Activated naive CD4-positive, alpha-beta T cell treated with anti-CD3 and anti-CD28 coated beads, Interleukin-2, amount 10 ng/mL, durations not matched to agents 5 hours and 36 hours (primary cell): ENCODE measurements at places on chromosomes 3 and 15. TPM values are rescaled to one million over a fixed set of nuclear protein-coding genes. Genes with fewer than 3 reads are reported as not detected.

The FAM98B gene
- 27.7 TPM for total RNA-seq

The GOLGA8Q gene
- total RNA-seq: 1.1 TPM

The ELL3 gene
- 1.7 TPM for total RNA-seq

The CCDC39 gene
- not detected for total RNA-seq

The ZKSCAN7 gene
- total RNA-seq: 1.3 TPM

The PAK2 gene
- 93.8 TPM for total RNA-seq

The MEX3B gene
- total RNA-seq: 0.76 TPM

The MUSTN1 gene
- 2.5 TPM for total RNA-seq

The C3orf22 gene
- total RNA-seq: not detected

The RASA2 gene
- total RNA-seq: 46.9 TPM

The MCTP2 gene
- total RNA-seq: 17.0 TPM

The RTP3 gene
- not detected for total RNA-seq

The SHC4 gene
- total RNA-seq: 0.10 TPM

The CIP2A gene
- total RNA-seq: 40.0 TPM

The P2RY12 gene
- not detected for total RNA-seq

The NR1I2 gene
- 0.17 TPM for total RNA-seq

The RLBP1 gene
- not detected for total RNA-seq

The MRAS gene
- total RNA-seq: not detected

The SMAD6 gene
- total RNA-seq: 1.4 TPM

The KIF15 gene
- total RNA-seq: 46.1 TPM

The CELSR3 gene
- 8.1 TPM for total RNA-seq

The CLDN18 gene
- not detected for total RNA-seq

The CRABP1 gene
- total RNA-seq: not detected

The MELTF gene
- total RNA-seq: 8.5 TPM

The GCNT3 gene
- total RNA-seq: not detected

The GPR27 gene
- total RNA-seq: 0.38 TPM
